ENCODE measurements at places on chromosomes 7 and 10.

GRCh38 chr7:80790877-80791276 lies 128.0 kb downstream of the SEMA3C start:
- DNase-seq = no peak

GRCh38 chr7:109835577-109835976 lies 1255.3 kb upstream of the LRRN3 start:
- DNase-seq = no peak

DNA sequence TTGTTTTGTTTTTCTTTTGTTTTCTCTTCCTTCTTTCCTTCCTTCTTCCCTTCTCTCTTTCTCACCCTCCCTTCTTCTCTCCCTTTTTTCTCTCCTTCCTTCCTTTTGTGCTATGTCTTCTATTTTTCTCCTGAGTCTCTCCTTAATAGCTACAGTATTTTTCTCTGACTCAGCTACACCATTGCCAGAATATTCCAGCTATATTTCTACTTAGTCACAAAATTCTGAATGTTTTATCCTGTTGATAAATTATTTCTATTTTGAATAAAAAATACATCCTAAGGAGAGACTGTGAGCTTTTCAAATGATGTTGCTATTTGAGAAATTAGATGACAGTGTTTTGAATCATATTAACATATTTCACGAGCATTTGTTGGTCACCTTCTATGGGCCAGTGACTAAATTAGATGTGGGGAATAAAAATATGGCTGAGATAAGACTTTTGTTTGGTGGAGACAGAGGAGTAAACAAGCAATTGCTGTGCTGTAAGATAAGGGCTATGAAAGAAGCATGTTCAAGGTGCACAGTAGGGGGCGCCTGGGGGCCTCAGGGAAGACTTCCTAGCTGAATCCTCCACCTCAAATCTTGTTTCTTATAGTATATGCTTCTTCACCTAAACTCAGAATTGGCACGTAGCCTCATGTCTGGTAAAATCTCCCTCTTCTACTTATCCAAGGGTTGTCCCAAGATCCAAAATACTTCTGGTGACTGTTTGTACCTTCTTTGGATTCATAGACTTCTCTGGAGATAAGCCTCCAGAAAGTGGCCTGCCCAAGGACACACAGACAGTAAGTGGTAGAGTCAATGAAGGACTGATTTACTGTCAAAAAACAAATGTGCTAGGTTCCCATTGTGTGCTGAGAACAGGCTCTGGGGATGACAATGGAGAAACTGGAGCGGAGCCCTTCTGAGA lies 115.5 kb upstream of the CREB5 start:
- peak; percentile 37 for DNase-seq

DNA sequence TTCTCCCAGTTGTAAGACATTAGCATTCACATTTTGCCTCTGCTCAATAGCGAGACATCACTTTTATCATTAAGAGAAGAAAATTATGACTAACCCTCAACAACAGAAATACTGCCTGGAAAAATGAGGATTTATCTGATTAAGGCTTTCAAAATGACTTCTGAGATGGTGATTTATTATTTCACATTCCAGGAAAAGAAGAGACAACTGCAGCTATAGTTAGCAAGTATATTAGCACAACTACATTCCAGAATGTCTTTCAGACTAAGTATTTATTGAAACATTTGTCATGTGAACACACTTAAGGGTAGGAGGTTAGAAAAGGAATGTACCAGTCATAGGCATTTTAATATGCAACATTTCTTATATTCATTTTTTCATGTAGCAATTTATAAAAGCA lies 162.0 kb downstream of the IQUB start:
- no peak for DNase-seq

- no peak for DNase-seq
Measured at GRCh38 chr7:1521456-1521855, 9.0 kb upstream of the MAFK start.

DNA sequence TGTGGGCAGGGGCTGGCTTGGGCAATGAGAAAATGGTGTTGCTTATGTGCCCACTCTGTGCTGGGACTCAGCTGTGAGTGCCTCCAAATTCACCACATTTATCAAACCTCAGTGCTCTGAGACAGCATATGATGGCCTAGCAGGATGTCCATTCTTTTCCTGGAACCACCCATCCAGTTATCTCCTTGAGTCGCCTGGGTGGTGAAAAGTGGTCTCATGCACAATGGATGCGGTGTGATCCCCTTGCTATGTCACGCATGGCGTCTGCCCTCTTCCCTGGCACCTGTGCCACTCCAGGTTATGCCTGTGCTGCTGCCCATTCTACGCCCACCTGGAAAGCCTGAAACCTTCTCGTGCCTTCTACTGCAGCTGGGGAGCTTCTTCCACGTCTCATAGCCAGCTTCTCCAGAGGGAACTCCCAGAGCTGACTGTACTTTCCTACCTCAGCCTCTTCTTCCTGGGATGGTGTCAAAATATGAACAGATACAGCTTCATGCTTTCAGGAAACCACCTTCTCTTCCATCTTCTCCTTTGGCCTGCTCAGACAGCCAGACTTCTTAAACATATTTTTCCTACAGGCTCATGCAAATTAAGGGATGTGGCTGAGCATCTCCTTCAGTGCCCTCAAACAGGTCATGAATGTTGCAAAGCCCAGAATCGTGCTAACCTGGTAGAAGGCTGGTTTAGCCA lies 147.3 kb downstream of the PFKFB3 start:
- DNase-seq = no peak

GRCh38 chr10:128527711-128528110 lies 401.5 kb upstream of the MKI67 start:
- DNase-seq = no peak

DNA sequence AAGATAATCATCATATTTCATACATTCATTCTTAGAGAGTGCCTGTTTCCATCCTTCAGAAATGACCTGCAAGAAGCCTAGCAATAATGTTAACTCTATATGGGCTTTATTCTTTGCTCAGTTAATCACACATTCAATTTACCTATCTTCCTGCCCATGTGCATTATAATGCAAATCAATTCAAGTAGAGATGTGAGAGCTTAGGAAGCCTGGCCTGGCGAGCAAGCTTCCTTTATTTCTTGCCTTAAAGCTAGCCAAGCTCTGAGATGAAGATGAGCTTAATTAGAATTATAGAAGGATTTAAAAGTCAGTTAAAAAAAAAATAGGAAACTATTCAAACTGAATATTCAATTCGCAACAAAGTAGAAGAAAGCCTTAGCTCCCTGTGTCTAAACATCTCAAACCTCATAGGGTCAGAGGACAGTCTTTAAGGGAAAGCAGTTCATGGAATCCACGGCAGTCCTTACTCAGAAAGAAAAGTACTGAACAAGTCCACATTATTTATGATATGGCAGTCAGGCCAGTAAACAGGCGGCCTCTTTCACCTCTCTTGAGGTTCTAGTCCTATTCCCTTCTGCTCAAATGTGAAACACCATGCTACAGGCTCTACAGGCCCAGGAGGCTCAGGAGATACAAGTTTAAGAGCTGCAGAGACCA lies 214.1 kb downstream of the TFEC start:
- no peak for DNase-seq

GRCh38 chr10:64760371-64760770 lies 1239.2 kb downstream of the REEP3 start:
- peak; percentile 3 for DNase-seq

DNA sequence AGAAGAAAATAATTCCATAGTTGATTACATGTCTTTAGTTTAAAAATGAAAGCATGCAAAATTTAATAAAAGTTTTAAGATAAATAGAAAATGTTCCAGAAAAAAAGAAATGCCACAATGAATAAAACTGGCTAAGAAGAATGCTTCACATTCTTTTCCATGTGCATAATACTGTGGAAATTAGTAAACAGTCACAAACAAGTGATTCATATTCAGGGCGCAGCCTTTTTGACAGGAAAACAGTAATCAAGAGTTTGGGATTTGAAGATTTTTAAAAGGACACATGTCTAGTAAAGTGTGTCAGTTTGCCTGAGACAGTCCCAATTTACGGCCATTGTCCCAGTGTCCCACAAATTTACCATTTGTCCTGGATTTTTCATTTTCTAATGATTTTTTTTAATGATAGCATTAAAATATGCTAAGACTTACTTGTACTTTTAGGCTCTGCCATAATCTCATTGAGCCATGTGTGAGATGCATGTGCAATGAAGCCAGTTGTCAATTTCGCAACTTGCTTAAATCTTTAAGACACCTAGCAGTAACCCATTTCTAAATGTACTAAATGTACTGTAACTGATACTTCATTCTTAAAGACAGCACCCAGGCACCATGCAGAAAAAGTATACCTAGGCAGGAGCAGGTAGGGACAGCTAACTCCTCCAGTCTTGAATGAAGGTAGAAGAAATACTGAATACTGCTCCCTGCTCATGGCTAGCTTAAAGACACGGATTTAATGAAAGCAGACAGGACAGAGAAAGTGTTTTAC lies 46.9 kb downstream of the ZNF438 start:
- peak; percentile 44 for DNase-seq

- no peak for DNase-seq
Measured at GRCh38 chr7:14846405-14846804, 56.1 kb downstream of the DGKB start.

DNA sequence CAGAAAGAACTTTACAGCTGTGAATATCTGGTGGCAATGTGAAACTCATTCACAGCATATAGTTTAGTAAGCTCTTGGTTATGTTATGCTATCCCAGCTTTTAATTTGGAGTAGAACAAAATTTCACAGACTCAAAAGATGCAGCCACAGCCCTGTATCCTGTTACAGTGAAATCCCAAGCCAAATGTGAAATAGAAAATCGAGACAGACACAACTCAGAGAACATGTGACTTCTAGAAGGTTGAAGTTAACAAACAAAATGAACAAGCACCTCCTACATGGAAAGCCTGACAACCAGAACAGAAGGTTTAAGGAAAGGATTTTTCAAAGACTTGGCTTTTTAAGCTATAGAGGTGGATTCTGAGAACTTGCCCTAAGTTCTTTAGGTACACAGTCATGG lies 39.6 kb downstream of the JAZF1 start:
- no peak for DNase-seq

DNA sequence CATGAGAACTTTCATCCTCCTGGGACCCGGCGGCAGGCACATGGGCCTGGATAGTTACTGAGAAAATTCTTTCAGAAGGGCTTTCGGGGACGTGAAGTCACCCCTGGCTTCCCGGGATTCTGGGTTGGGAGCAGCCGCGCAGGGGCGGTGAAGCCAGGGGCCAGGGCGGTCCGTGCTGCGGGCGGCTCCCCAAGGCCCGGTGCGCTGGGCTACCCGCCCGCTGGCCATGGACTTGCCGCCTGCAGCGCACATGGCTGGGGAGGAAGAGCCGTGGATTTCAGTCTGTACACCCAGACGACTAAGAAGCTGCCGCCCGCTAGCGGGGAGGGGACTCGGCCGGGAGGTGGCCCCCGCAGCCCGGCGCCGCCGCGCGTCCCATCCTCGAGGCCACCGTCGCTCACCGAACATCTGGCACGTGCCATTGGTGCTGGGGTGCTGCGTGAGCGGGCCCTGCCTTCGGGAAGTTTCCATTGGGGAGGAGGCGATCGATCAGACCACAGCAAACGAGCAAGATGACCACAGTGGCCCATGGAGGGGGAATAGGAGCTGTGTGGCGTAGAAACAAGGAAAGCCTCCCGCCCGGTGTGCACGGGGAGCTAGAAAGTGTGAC lies 64.5 kb downstream of the TMEM209 start:
- DNase-seq = no peak

- DNase-seq = no peak
Measured at GRCh38 chr10:14579405-14579804, 195.3 kb downstream of the FAM107B start.

GRCh38 chr7:32660936-32661335 lies 165.6 kb downstream of the AVL9 start:
- no peak for DNase-seq

DNA sequence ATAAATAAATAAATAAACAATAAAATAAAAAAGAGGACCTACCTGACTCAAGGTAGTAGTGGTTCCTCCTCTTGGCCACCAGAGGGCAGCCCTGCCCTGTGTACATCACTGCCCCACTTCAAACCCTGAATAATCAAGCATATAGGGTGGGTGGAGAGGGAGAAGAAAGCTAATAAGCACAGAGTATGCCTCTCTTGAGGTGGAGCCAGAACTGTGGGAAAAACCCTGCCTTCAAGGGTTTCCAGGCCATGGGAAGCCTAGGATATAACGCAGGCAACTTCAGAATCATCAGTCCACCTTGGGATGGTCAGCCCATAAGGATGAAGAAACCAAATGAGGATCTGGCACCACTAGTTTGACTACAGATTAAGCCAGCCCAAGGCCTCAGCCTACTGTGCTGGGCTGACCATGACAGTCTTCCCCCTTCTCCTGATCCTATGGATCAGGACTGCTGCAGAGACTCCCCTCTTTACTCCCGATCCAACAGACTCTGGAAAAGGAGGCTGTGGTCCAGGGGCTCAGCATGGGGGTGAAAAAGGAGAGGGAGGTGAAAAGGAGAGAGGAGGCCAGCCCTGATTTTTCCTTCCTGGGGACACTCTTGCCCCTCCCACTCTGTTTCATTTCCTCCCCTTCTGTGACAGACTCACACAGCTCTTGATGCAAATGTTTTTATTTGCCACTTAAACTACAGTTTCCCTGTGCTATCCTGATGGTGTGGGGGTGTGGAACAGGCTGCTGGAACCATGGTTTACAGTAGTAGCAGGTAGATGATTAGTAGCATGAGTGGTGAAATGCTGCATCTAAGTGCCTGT lies 10.1 kb downstream of the AVPI1 start:
- DNase-seq = peak; percentile 60

DNA sequence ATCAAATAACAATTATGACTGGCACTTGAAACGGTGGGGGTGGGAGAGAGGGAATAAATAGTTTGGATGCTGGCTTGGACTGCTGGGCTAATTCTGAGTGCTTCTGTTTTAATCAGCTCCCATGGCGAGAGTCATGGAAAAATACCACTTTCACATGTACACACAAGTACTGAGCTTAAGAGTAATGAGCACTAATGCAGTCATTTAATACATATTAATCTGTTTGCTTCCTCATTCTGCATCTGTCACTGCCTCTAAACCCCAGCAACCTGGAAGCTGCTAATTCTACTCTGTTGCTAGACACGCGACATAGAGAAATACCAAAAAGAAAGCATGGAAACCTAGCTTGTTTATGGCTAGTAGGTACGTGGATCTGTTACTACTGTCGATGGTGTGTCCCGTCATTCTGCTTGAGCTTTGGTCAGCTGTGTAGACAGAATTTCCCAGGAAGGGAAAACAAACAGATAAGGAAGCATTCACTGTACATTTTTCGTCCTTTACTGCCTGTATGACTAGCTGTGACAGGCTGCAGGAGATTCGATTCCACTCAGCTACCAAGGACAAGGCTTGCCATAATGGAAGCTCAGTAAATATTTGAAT lies 238.8 kb downstream of the BAMBI start:
- DNase-seq = no peak

DNA sequence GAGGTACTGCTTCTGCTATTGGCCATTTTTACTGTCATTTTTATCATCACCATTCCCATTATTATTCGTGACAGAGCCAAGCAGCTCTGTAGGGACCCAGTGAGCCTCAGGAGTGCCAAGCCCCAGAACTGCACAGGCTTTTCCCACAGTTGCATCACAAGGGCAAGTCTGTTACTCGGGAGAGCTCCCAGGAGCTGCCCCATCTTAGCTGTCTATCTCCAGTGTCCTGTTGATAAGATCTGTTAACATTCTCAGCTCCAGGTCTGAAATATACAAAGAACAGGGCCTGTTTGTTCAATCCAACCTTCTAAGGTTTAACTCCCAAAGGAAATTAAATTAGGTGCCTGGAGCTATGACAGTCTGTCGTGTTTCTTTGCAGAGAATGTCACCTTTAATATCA lies 20.2 kb upstream of the TRIM8 start:
- no peak for DNase-seq

- no peak for DNase-seq
Measured at GRCh38 chr10:29285624-29286051, 3.2 kb upstream of the LYZL1 start.

Data from fibroblast of skin of scalp (primary cell).